ENCODE measurements at places on chromosomes 2 and 18.

- no peak for DNase-seq
Measured at GRCh38 chr18:34802959-34803358, 92.9 kb downstream of the DTNA start.

GRCh38 chr2:3536682-3537632 is 17.6 kb upstream of the ADI1 start:
- DNase-seq: peak; percentile 31

GRCh38 chr18:63488160-63488559 is 11.4 kb downstream of the SERPINB5 start:
- no peak for DNase-seq

GRCh38 chr2:121137571-121137970 is 147.4 kb downstream of the TFCP2L1 start:
- DNase-seq: no peak

GRCh38 chr2:13193075-13193474 is 476.3 kb downstream of the TRIB2 start:
- DNase-seq: no peak

DNA sequence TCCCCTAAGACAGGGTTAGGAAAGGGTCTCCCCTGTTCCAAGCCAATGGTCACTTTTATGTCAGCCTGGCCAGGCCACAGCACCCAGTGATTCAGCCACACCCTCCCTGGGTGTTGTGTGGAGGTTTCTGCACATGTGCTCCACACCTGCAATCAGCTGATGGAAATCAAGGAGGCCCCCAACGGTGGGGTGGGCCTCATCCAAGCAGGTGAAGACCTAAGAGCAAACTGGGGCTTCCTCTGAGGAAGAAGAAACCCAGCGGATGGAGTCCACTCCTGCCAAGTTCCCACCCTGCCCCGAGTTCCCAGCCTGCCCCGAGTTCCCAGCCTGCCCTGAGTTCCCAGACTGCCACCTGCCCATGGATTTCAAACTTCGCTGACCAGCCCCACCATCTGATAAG is 55.4 kb downstream of the KIF1A start:
- DNase-seq: no peak

DNA sequence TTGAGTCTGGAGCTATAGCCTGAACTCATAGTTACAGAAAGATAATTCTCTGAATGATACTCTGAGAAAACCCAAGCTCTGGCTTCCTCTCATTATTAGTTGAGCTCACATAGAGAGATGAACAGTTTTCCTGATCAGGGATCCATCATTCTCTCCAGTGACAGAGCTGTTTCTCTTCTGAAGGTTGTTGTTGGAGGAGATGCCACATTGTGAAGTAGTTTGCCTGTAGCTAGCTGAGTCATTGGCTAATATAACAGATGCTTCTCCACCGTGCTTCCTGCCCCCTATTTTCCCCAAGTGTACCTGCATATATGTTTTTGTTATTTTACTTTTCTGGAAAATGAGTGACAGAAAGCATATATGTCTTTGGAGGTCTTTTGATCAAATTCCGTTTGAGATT is 64.6 kb downstream of the OSBPL6 start:
- no peak for DNase-seq

- DNase-seq: no peak
Measured at GRCh38 chr2:211846714-211847113, 691.9 kb downstream of the ERBB4 start.

DNA sequence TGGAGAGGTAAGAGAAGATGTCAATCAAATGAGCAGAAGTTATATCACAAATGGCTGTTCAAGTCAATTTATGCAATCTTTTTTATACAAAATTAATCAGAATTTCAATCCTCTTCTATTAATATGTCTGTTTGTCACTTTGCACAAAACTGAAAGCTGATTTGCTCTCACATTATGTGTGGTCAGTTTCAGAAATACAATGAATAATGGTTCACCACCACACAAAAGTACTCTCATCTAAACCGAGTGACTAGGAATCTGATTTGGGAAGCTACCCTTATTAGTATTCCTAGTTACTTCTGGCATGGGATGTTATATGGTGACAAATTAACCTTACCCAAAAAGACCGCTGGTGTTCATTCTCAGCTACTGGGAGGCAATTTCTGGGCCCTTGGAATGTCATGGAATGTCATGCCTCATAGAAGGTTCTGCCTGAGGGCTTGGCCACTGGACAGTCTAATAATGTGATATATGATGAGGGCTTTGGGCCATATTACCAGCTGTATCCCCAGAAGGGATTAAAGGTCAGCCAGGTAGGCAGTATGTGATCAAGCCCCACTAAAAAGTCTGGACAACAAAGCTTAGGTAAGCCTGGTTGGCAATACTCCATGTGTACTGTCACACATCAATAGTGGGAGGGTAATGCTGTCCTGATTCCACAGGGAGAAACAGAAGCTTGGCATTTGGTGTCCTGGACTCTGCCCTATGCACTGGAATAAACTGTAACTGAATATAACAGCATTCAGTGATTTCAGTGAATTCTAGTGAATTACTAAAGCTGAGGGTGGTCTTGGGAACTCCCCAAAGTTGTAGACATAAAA is 113.2 kb downstream of the PIGN start:
- no peak for DNase-seq

DNA sequence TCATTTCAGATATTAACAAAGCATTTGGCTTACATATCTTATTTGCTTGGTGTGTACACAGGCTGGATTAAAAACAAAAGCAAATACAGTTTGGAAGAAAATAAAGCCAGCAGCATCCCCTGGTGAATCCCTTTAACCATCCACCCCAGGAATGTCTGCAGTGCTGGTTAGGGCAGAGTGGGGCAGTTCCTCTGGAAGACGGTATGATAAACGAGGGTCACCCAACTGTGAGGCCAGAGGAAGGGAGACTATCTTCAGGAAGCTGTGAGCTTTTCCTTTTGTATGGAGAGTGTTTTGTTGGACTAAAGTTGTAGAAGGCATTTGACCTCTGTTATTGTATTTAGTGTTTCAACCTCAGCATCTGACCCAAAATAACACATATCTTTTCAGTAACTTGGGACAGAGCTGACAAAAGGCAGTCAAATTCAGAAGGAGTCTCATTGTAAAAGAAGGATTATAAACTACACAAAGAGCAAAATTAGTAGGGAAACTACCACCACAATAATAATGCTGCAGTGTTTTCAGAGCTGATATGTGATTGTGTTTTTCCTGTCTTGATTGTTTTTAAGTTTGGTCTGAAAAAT is 159.1 kb downstream of the FMNL2 start:
- DNase-seq: no peak

GRCh38 chr18:55237660-55238059 is 278.4 kb upstream of the CCDC68 start:
- DNase-seq: no peak

- no peak for DNase-seq
Measured at GRCh38 chr2:29405266-29405665, 290.1 kb downstream of the CLIP4 start.

GRCh38 chr2:111905990-111906735 is 7.8 kb downstream of the MERTK start:
- no peak for DNase-seq

- no peak for DNase-seq
Measured at GRCh38 chr2:190546734-190547133, 12.2 kb upstream of the NEMP2 start.

DNA sequence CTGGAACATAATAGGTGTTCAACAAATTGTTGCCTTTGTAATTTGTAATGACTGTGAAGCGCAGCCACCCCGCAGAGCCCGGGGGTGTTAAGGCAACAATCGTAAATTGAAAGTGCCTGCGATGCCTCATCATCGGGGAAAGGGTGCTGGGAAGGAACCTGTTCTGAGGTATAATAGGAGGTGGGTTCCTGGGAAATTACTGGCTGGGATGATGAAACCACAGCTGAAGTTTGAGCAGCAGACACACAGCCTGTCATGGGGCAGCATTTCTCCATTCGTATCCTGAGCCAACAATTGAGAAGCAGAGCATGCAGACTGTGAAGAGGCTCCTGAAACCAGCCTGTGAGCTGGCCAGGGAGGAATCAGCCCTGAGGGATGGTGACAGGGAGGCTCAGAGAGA is 404.0 kb upstream of the MYT1L start:
- no peak for DNase-seq

GRCh38 chr18:42047721-42048120 is 92.7 kb downstream of the PIK3C3 start:
- no peak for DNase-seq

DNA sequence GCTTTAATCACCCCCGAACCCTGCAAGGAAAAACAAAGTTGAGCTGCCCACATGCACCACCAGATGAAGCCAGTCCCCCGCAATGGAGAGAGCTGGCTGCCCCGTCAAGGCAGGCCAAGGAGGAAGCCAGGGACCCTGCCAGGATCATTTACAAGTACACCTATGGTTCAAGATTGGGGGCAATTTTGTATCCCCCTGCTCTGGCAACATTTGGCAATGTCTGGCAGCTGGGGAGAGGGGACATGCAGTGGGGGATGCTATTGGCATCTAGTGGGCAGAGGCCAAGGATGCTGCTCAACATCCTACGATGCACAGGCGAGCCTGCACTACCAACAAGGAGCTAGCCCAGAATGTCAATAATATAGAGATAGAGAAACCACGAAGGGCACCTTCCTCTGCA is 1.9 kb downstream of the ACTR1B start:
- DNase-seq: no peak

DNA sequence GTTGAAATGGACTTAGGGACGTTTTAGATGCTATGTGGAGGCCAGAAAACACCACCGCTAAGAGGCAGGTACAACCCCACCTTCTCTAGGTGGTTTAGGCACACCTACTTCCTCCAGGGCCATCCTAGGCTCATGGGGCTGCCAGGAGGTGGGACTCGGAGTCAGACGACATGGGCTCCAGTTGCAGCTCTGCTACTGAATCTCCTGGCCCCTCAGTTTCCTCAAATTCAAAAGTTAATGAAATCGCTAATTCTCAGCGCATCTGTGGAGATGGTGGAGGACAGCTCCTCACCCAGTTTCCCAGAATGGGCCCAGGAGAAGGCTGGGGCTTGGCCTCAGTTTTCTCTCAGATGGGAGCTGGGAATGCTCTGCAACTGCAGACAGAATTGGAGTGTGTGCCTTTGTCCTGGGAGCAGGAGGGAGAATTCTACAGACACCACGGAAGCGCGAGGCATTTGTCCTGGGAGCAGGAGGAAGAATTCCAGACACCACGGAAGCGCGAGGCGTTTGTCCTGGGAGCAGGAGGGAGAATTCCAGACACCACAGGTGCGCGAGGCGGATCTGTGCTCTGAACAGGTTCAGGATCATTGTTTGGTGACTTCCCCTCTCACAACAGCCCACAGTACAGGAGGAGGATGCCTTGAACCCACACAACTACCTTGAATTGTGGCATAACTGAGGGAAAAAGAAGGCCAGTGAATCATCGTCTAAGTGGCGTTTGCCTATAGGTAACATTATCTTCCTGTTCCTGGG is 103.7 kb upstream of the PXDN start:
- DNase-seq: no peak

DNA sequence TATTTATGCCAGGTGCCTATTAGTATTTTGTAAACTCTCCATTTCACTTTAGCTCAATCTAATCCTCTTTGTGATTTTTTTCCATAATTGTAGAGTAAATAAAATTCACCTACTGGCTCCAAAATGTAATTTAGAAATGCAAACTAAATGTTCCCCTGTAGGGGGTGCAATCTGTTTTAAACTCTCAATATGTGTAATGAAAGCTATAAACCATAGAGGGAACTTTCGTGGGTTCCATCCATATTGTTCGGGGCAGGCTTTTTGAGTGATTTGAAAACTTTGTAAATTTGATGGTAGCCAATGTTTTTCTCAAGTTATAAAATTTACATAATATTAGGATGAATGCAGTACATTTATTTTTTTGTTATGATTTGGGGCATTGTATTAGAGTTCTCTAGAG is 49.4 kb downstream of the TSPYL6 start:
- DNase-seq: no peak

DNA sequence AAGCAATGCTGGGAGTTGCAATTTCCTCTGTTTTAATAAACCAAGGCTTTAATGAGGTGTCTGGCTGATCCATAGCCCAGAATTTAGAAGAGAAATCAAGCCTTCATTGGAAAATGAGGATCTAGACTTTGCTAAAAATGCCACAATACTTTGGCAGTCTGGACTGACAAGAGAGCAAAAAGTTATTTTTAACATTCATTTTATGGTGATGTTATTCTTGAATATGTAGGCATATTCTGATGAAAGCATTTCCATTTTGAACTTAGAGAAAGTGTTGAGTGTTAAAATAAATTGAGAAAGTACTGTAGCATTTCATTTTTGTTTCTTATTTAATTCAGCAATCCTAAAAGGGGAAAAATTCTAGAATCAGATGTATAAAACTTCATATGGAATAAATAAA is 151.8 kb upstream of the HNMT start:
- DNase-seq: no peak

DNA sequence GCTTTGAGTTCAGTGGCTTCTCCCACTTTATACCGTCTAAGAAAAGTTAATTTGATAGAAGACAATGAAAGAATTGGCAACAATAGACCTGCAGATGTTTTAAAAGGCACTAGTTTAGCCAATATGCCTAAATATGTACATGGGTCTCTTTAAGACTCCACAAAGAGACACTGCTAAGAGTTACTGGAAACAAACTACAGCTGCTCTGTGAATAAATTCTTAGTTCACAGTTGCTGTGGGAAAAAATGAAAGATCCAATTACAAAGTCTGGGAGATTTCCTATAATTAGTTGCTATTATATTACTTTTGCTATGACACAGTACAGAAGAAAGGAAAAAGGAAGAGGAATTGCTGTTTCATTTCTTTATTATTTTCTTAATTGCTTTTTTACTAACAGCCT is 34.3 kb downstream of the SCN9A start:
- no peak for DNase-seq

GRCh38 chr18:61474341-61474740 is 141.1 kb downstream of the CDH20 start:
- DNase-seq: no peak

DNA sequence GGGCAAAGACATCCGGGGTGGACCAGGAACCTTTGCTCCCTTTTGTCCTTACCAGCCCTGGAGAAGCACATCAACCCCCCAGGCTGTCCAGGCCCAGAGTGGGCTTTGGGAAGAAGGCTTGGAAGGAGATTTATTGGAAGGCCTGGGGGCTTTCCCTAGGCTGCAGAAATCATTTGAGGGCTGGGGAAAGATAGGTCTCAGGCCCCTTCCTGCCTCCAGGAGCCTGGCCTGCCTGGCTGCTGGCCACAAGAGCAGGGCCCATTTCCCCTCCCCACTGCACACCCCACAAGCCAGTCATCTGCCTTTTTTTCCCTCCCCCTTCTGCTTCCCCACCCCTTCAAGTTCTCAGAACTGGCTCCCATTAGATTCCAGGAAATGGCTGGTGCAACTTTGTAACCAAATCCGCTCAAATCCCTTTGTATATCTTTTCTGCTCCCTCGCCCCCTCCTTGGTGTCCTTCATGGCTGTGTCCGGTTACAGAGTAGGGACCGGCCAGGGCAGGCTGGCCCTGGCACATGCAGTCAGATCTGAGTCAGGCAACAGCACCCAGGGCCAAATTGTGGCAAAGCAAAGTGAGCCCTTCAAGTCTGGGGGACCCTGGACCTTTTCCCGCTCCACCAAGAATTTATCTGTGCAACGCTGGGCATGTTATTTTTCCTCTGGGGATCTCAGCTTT is 20.8 kb upstream of the TNP1 start:
- no peak for DNase-seq

GRCh38 chr2:222440673-222441422 is 16.5 kb downstream of the SGPP2 start:
- no peak for DNase-seq

- no peak for DNase-seq
Measured at GRCh38 chr2:18413676-18414396, 146.6 kb downstream of the RDH14 start.

GRCh38 chr18:49500201-49500921 is 13.3 kb upstream of the C18orf32 start:
- DNase-seq: no peak

All from activated CD4-positive, alpha-beta T cell treated with anti-CD3 and anti-CD28 coated beads for 48 hours (primary cell).